ENCODE measurements at places on chromosomes 5 and 9.

- no peak for DNase-seq
Measured at GRCh38 chr5:61081741-61082140, 80.5 kb downstream of the SMIM15 start.

GRCh38 chr5:97163360-97163764 is 19.7 kb downstream of the RIOK2 start:
- peak; percentile 20 for DNase-seq

DNA sequence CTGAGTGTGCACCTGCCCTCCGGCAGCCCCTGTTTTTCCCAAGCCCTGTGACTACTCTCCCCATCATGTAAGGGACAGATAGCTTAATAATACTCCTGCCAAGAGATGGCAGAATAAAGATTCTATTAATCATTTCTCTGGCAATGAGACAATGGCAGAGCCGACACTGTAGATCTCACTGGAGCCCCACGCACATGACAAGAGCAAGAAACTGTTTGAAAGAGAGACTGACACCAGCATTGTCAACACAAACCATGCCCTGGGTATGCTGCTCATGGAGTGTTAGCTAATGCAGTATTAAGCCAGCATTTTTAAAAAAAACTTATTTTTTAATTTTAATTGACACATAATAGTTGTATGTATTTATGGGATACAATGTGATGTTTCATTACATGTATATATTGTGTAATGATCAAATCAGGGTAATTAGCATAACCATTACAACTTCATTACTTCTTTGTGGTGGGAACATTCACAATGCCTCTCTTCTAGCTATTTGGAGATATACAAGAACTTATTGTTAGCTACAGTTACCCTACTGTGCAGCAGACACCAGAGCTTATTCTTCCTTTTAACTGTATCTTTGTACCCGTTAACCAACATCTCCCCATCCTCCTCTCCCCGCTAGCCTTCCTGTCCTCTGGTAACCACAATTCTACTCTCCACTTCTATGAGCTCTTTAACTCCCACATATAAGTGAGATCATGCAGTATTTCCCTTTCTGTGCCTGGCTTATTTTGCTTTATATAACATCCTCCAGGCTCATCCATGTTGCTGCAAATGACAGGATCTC is 31.5 kb upstream of the SEMA4D start:
- DNase-seq, result no peak

DNA sequence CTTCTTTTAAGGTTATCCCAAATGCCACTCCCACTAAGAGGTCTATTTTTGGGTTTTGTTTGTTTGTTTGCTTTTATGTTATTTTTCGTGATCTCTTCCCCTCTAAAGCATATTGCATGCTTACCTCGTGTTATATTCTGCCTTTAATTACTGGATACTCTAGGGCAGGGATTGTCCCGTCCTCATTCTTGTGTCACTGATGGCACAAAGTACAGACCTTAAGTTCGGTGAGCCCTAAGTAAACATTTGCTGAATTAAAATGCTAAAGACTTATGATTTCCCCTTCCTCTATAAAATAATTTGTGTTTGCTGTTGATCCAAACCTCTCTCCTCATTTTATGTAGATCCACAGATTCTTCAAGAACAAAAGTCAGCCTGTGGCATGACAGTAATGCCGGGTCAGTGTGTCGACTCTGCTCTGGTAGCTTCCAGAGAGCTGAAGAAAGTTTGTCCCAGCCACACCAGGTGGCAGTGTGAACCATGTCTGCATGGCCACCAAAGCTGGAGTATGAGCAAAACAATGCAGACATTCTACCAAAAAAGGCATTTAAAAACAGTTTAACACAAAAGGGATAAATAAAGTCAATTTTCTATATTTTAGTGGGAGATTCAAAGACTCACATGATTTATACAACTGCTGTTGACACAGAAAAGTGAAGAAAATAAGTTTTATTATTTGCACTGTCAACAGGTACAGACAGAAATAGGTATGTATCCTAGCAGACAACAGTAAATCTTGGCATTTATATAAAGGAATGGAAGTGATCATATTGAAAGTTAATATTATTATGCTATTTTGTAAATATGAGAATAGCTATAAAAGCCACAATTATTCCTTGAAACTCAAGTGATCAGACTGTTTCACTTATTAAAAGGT is 17.9 kb upstream of the POC5 start:
- peak; percentile 34 for DNase-seq

DNA sequence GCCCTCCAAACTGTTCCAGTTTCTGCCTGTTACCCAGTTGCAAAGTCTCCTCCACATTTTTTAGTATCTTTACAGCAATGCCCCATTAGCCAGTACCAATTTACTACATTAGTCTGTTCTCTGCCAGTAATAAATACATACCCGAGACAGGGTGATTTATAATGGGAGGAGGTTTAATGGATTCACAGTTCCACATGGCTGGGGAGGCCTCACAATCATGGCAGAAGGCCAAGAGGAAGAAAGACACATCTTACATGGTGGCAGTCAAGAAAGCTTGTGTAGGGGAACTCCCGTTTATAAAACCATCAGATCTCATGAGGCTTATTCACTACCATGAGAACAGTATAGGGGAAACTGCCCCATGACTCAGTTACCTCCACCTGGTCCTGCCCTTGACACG is 600.7 kb upstream of the CDH6 start:
- no peak for DNase-seq

DNA sequence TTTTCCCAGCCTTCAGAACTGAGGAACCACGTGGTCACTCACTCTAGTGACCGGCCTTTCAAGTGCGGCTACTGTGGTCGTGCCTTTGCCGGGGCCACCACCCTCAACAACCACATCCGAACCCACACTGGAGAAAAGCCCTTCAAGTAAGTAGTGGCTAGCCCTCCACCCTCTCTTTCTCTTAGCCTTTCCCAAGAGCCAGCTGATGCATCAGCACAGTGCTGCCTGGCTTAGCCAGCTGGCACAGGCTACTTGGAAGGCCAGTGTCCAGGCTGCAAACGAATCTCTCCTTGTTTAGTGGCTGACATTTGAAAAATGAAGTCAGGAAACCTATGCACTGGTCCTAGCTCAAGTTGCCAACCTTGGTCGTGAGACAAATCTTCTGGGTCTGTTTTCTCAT is 91.1 kb downstream of the PRDM6 start:
- no peak for DNase-seq

- no peak for DNase-seq
Measured at GRCh38 chr5:54905246-54905795, 80.1 kb downstream of the ESM1 start.

DNA sequence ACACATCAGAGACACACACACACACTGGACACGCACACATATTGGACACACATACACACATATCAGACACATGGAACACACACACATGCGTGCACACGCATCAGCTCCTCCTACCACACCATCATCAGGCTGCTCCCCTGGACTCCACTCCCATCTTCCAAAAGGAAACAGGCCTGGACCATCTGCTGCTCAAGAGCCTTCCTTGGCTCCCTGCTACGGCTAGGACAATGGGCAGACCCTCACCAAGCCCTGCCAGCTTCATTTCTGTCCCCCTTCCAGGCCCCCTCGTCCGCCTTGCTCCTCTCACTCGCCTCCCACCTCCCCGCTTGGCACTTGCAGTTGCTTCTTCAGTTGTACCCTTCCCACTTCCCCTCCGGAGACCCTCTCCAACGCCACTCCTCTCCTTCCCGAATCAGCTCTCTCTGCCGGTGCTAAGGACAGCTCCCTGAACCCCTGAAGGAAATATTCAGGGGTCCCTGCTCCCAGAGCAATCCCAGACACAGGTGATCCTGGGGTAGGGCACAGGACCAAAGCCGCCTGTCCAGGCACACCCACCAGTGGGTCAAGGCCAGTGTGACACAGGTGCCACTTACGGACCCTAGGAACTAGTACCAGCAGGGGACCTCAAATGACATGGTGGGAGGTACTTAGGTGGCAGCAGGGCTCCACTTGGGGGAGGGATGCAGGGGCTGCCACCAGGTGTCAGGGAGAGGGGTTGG is 12.1 kb upstream of the LAMC3 start:
- DNase-seq, result no peak

GRCh38 chr5:67678594-67678993 is 482.0 kb upstream of the CD180 start:
- DNase-seq, result no peak

- DNase-seq, result no peak
Measured at GRCh38 chr9:35695943-35696401, 6.2 kb upstream of the TPM2 start.

DNA sequence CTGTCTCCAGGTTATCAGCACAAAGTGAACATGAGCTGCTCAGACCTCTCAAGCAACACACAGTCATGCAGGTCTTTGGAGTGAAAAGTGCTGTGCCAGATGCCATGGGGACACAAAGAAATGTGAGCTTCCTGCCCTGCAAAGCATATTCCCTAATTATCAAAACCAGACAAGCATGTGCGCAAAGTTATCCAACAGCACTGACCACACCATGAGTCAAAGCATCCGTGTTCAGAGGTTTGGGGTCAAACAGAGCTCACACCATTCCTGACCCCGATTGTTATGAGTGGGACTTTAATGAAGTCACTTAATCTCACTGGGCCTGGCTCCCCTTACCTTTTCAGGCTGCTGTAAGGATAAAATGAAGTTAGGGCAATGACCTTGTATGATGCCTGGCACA is 138.5 kb downstream of the SLIT3 start:
- peak; percentile 65 for DNase-seq

GRCh38 chr5:32123058-32123805 is 50.9 kb downstream of the GOLPH3 start:
- DNase-seq, result no peak

DNA sequence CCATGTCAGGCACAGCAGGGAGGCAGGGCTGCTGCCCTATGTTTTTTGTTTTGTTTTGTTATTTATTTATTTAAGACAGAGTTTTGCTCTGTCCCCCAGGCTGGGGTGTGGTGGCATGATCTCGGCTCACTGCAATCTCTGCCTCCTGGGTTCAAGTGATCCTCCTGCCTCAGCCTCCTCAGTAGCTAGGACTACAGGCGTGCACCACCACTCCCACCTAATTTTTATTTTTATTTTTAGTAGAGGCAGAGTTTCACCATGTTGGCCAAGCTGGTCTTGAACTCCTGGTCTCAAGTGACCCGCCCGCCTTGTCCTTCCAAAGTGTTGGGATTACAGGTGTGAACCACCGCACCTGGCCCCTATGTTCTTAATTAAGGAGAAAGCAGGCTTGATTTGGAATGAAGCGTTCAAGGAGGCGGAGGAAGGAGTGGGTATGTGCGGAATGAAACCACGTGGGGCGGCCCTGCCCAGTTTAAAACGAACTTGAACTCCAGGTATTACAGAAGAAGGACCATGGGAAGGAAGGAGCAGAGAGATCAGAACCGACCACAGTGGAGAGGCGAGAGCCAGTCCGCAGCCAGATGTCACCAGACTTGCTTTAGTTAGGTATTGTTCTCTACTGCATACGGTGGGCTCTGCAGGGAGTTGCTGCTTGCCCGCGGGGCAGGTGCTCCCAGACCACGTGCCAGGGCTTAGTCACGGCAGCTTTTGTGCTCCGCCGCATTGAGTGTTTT is 34.9 kb upstream of the EPB41L4B start:
- DNase-seq, result no peak

DNA sequence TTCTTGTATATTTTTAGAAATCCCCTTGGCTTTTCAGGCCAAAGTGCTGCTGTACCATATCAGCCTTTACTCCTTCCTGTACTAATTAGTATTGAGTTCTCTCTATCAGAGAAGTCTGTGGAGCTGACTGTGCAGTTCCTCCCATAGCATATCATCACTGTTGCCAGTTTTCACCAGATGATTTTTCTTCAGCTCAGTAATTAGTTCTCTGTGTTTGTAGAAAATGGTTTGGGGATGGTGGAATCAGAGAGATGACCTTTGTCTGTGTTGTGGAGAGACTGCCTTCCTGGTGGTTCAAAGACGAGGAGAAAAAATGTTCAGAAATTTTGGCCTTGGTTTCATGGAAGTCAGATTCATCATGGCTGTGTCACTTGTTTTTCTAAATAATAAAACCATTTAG is 227.5 kb upstream of the ACTBL2 start:
- DNase-seq, result peak; percentile 29
